Activated CD8-positive, alpha-beta memory T cell treated with anti-CD3 and anti-CD28 coated beads for 48 hours (primary cell): ENCODE measurements at places on chromosomes 5 and 9.

- DNase-seq = no peak
These were observed 99.5 kb downstream of the USP20 start for GRCh38 chr9:129934780-129935179.

DNA sequence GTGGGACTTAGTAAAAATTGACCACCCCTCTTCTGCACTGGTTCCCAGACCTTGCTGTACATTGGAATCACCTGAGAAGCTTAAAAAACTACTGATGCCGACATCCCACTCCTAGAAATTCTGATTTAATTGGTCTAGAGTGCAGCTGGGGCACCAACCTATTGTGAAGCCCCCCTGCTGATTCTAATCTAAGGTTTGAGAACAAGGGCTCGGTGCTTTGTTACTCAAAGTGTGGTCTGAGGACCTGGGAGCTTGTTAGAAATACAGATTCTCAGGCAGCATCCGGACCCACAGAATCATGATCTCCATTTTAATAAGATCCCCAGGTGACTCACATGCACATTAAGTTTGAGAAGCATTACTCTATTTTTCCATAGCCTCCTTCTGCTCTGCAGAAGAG lies 57.8 kb upstream of the LPAR1 start:
- no peak for DNase-seq

- DNase-seq = no peak
These were observed 12.1 kb upstream of the LAMC3 start for GRCh38 chr9:130996676-130997394.

DNA sequence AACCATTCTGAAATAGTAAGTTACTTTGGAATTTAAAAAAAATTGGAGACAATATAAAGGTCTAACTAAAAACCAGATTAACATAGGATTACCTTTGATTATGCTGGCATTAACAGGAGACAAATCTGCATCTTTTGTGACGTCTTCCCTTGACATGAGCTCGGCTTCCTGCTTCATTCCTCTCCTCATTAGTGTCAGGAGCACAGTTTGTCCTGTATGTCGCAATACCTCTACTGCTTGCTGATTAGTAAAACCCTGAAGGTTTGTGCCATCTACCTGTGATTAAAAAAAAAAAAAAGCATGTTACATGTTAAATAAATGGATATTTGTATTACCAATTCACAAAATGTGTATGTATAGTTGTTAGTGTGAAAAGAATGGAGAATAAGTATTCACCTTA lies 73.7 kb downstream of the MPDZ start:
- no peak for DNase-seq

- no peak for DNase-seq
These were observed 12.4 kb downstream of the GZMK start for GRCh38 chr5:55036477-55036876.

- no peak for DNase-seq
These were observed 159.4 kb upstream of the NR3C1 start for GRCh38 chr5:143562935-143563334.

DNA sequence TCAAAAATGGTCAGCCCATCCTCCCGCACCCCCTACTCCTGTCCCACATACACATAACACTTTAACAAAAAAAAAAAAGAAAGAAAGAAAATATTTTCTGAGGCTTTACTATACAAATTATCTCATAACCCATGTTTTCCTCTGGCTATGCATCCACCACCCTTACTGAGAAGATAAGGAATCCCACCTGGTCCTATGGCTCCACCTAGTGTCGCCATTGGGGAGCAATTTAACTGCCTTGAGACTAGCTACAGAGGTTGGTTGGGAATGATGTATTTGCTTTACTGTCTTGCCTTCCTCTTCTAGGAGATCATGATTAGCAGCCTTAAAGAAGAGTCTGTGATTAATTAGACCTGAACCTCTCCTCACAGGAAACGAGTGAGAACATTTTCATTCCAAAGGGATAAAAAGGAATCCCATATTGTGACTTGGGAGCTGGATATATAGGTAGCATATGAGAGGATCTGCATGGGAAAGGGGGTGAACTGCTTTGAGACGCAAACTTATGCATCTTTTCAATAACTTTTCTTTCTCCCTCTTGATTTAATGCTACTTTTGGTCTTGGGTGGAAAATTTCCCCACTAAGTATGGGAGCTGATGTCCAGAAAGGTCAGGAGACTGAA lies 77.7 kb upstream of the SELENOP start:
- peak; percentile 6 for DNase-seq

- no peak for DNase-seq
These were observed 63.3 kb upstream of the NFIL3 start for GRCh38 chr9:91486699-91487497.

DNA sequence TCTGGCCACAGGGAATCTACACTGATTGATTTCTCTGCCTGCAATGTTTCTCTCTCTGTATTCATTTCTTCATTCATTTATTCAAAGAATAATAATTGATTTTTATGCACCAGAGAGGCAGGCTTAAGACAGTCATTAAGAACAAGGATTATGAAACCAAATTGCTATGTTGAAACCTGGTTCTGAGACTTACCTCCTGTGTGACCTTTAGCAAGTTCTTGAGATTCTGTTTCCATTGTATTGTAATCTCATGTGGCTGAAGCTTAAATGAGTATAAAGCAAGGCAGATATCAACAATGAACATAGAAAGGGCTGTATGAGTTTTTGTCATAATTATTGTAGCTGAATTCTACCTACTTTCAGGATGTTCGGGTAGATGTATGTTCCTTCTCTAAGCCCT lies 129.6 kb upstream of the GRIA1 start:
- DNase-seq = no peak

DNA sequence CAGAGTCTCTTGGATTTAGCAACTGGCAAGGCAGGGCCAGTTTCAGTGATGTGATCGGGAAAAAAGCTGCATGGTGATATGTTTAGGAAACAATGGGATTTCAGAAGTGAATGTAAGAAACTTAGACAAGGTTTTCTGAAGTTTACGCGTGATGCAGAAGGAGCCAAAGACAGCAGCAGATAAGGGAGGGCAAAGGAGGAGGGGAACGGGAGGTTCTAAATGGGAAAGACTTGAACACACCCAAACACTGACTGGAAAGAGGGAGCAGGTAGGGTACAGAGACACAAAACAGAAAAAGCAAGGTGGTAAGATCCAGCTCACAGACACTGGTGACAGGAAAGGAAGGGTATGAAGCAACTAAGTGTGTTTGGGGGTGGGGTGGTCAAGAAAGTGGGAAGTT lies 115.4 kb downstream of the EPB41L4A start:
- no peak for DNase-seq

DNA sequence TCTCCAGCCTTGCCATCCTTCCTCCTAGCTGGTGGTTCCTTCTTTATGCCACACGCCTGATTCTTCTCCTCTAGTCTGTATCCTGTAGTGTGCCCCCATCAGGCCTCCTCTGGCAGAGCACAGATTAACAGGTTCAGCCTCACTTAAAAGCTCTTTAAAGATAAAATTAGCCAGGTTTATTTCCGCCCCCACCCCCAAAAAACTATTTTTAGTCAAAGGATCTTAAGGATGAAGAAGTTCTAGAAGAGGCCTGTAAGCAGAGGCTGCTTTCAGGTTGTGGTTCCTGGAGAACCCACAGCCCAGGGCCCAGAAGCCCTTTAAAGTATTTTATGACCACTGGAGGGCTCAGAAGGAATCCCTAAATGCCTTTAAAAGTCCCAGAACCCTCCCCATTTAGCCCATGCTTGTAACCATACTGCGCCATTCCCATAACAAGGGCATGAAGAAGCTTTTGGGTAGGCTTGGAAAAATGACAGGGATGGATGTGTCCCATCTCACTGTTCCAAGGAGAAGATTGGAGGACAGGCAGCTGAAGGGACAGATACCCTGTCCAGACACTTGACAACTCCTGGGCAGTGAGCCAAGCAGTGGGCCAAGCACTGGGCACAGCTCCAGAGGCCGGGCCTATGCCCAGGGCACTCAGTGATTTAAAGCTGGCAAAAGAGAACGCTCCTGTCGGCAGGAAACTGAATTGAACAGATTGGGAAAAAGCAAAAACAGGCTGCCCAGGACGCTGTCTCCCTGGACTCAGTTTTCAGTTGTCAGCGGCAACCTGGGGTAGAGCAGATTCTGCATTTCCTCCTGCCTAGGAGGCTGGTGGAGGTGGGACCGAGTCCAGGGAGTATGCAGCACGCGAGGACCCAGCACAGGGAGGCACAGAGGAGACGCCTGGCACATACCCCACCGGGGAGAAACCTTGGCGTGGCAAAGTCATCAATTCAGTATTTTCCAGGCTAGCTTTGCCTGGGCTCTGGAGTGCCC lies 106.3 kb upstream of the SSBP2 start:
- no peak for DNase-seq

GRCh38 chr5:9622971-9623421 lies 7.2 kb downstream of the TAS2R1 start:
- no peak for DNase-seq

- DNase-seq = no peak
These were observed 15.3 kb downstream of the FPGS start for GRCh38 chr9:127817881-127818434.

DNA sequence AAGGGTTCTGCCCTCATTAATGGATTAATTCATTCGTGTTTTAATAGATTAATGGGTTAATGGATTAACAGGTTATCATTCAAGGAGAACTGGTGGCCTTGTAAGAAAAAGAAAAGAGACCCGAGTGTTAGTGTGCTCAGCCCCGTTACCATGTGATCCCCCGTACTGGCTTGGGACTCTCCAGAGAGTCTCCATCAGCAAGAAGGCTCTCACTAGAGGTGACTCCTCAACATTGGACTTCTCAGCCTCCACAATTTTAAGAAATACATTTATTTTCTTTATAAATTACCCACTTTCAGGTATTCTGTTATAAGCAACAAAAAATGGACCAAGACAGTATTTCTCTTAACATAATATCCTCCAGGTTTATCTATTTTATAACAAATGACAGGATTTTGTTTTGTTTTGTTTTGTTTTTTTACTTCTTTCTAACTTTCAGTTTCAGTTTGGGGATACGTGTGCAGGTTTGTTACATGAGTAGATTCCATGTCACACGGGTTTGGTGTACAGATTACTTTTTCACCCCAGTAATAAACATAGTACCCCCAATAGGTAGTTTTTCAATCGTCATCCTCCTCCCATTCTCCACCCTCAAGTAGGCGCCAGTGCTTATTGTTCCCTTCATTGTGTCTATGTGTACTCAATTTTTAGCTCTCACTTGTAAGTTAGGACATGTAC lies 456.1 kb downstream of the DNAH5 start:
- no peak for DNase-seq

DNA sequence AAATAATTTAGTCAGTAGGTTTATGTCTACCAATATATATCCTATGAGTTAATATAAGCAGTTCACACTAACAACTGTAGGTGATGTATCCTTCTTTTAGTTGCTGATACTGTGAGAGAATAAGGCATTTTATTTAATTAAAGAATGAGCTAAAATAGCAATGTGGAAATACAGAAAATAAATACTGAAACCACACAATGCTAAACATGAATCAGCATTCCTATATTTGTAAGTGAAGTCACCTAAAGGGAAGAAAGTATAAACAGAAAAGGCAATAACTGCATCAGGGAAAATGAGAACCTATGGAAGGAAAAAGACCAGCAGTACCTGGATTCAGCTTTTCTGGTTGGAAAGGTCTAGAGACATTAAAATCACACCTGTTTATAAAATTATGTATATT lies 336.0 kb downstream of the PDE4D start:
- no peak for DNase-seq

DNA sequence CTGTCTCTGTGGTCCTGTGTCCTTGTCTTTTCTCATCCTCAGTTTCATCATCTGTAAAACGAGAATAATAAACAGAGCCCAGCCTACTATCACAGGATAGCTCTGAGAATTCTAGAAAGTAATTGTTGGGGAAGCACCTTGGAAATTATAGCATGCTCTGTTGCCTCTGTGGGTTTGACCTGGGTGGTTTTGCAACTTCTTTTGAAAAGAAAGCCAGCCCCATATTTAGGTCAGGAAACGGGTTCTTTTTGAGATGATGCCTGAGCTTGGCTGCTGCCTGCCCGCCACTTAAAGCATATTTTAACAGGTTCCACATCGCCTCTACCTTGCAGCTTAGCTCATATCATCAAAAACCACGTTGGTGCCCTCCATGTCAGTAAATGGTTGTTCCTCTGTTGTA lies 111.1 kb downstream of the TLR4 start:
- DNase-seq = no peak

DNA sequence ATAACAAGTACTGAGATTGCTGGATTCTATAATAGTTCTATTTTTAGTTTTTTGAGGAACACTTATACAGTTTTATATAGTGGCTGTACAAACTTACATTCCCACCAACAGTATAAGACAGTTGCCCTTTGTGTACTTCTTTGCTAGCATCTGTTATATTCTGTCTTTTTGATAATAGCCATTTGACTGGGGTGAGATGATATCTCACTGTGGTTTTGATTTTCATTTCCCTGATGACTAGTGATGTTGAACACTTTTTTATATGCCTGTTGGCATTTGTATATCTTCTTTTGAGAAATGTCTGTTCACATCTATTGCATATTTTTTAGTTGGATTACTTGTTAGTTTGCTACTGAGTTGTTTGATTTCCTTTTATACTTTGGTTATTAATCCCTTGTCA lies 204.1 kb upstream of the SMC2 start:
- DNase-seq = no peak

DNA sequence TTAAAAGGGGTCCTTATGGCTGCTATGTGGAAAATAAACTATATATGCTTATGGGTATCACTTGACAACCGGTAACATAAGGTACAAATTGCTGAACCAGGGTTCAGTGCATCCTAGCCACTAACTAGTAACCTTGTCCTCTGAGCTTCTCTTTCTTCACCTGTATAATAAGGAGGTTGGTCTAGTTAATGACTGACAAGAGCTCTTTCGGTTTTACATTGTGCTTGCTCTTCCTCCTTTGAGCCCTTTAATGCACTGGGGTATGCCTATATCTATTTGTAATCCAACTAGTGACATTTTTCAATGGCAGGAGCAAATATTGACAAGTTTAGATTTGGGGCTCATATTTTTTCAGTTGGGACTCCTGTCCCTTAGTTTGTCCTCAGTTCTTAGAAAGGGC lies 66.1 kb downstream of the NPR3 start:
- DNase-seq = no peak

DNA sequence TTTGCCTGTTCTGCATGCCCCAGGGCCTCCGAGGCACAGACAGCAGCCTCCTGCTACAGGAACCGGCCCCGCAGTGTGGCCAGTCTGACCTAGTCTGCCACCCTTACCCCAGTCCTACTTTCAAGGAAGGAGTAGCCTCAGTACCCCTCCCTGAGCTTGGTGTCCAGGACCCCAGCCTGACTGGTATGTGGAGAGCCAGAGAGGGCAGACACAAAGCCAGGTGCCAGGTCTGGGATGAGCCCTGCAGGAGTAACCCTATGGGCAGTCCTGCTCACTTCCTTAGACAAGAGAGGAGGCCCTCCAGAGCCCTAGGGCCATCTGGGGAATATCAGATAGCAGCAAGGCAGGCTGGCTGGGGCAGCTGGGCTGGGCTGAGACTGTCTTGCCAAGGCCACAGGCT lies 67.8 kb downstream of the NRG2 start:
- DNase-seq = no peak
